CD4-positive, alpha-beta T cell (primary cell): ENCODE measurements at places on chromosomes 11 and 22.

GRCh38 chr22:37020192-37020479 is 594 bp downstream of the MPST start:
- DNase-seq = no peak

DNA sequence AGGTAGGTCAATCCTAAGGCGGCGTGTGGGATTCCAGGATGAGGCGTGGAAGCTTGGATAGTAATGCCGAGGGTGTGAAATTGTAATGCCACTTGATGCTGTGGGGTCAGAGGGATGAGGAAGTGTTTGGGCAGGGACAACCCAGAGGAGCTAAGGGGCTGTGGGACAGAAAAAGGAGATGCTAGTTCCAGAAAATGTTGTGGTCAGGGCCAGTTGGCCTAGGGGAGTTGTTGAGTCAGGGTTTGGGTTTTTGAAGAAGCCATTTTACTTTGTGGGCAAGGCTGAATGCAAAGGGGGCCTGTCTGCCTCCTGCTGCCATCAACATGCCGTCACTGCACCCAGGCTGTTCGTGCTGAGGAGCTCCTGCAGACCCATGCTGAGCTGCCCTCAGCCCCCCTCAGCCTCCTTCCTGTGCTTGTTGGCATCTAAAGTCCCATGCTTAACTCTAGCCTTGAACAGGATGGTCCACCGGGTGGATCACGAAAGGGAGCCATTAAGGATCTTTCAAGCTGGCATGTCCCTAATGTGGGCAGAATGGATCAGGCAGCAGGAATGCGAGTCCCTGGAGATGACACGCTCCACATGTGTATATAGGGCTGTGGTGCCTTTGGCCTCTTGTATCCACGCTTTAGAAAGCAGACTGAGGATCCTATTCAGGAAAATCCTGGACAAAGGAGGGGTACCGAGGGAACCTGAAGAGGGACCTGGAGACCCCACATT is 2.1 kb downstream of the C11orf16 start:
- no peak for DNase-seq

- no peak for DNase-seq
These were observed 90.0 kb downstream of the BDNF start for GRCh38 chr11:27610280-27610679.

DNA sequence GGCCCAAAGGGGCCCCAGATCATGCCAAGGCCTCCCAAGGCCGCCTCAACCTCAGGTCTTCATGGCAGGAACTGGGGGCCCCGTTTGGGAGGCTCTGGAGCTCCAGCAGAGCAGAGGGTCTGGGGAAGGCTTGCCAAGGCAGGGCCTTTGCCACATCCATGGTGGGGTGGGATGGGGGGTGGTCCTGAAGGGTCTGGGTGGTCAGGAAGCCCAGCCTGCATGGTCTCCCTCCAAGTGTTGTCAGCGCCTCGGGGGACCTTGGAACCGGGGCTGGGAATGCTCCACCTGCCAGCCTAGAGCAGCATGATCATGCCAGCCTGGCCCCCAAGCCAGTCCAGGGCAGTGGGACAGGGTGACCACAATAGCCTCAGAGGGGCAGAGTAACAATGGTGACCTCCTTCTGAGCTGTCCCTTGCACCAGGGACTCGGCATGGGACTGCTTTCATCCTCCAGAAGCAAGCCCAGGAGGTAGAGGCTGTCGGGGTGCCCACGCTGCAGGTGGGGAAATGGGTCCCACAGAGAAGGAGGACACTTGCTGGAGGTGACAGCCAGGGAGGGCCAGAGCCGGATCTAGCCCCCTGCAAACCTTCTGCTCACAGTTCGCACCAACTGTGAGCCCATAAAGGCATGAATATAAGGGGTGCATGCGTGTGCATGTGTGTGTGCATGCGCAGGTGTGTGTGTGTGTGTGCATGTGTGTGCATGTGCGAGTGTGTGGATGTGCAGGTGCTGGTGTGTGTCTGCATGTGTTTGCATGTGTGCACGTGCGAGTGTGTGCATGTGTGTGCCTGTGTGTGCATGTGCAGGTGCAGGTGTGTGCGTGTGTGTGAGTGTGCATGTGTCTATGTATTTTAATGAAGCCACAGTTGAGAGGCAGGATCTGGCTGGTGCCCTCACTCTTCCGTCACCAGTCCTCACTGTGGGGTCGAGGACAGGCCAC is 63.8 kb downstream of the MYEOV start:
- no peak for DNase-seq

GRCh38 chr11:97237151-97237550 is 847.3 kb downstream of the JRKL start:
- DNase-seq = no peak

DNA sequence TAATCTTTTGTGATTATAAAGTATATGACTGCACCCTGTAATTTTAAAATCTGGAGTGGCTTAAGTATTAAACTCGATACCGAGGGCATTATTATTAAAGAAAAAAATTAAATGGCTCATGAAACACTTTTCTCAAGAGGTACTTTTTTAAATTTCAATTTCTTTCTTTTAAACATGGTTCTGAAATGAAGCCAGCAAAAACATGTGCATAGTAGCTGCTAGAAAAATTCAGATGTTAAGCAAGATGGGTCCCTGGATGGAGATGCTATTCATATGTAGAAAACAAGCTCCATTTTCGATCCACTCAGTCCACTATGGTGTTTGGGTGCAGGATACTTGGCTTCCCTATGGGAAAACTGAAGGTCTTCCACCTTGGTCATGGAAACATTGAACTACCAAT is 189.5 kb downstream of the PGR start:
- no peak for DNase-seq

DNA sequence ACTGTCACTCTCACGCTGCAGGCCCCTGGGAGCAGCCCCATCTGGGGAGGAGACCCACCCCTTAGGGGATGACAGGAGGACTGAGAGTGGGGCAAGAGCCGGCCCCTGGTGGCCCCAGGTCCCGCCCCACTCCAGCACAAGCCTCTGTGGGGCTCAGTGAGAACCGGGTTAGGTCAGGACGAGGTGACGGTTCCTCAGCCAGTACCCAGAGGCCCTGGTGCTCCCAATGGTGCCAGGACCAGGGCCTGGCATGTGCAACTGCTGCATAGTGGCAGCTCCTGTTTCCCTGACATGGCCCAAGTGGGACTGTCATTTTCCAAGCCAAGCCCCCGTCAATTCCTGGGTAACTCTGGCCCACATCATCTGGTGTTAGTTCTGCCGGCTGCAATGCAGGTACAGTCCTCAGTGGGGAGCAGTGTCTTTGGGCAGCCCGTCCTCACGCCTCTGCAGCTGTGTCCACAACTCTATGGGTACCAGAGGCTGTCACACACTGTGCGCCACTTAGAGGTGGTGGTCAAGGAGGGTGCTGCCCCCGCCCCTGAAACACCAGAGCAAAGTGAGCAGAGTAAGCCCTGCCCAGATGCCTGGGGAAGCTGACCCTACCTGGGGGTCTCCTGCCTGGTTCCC is 15.9 kb downstream of the CHID1 start:
- no peak for DNase-seq

DNA sequence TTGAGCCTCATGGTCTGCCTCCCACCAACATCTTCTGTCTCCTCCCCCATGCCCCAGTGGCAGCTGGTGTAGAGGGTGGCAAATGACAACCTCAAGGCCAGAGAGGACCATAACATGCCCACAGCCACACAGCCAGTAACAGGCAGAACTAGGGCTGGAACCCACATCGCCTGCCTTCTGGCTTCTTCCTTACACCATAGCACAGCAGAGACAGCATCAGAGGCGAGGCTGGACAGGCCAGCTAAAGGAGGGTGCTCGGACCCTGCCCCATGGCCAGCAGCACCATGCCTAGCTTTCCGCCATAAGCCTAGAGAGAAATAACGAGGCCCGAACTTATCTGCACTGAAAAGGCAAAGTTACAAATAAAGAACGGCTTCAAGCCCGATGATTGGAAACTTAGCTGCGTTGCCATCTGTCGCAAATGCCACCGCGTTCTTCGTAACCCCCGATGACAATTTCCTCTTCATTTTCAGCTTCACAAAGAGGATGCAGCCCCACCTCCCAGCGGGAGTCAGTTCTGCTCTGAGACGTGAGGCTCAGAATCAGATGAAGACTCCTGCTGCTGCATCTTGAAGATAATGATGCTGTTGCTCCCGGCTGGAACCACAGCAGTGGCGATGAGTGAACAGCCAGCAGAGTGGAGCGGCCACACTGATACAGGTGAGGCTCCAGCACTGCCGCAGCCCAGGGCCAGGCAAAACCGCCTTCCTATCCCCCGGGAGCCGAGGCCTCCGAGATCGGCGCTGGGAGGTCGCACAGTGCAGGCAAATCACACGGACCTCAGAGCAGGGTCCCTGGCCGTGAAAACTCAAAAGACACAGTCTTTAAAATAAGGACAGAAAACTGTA is 73.8 kb upstream of the RTL6 start:
- no peak for DNase-seq

GRCh38 chr11:132704781-132705375 is 827.4 kb downstream of the OPCML start:
- no peak for DNase-seq

- no peak for DNase-seq
These were observed 99.0 kb downstream of the CASP12 start for GRCh38 chr11:104799251-104799650.

DNA sequence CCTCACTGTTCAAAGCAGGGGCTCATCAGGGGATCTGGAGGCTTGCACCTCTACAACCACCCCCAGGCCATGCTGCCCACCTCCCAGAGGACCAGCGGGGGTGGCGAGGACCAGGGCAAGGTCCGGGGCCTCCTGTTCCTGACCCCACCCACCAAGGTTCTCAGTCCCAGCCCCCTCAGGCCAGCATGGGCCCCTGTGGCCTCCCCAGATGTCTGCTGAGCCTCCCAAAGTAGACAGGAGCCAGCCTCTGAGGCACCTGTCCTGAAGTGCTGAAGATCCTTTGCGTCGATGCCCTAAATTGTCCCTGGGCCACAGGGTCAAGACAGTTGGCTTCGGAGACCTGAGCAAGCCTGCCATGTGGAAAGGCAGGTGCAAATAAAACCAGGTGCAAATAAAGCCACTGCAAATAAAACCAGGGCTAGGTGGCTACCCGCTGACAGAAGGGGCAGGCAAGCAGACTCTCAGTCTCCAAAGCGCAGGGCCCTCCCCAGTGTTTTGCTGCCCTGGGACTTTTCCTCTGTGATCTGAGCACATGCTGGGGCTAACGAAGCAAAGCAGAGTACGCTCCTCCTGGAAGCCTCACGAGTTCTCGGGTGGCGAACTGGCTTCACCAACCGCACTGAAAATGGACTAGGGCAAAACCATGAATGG is 22.4 kb upstream of the ARFGAP3 start:
- DNase-seq = no peak
